Occipital lobe (tissue), 3 donors: ENCODE measurements at places on chromosomes 1 and 21. TPM values are rescaled to one million over a fixed set of nuclear protein-coding genes. Genes with fewer than 3 reads are reported as not detected.

Gene SPATA45
- not detected for total RNA-seq

Gene KIF17
- total RNA-seq: 4.4 TPM

Gene TMEM59
- 122 TPM for total RNA-seq

Gene DHRS3
- total RNA-seq: 11.5 TPM

Gene OR6N1
- total RNA-seq: not detected

Gene CDA
- total RNA-seq: not detected

Gene PTPRF
- total RNA-seq: 37.6 TPM

Gene MYBPHL
- not detected for total RNA-seq

Gene CA6
- total RNA-seq: not detected

Gene UCHL5
- total RNA-seq: 53.0 TPM

DNA sequence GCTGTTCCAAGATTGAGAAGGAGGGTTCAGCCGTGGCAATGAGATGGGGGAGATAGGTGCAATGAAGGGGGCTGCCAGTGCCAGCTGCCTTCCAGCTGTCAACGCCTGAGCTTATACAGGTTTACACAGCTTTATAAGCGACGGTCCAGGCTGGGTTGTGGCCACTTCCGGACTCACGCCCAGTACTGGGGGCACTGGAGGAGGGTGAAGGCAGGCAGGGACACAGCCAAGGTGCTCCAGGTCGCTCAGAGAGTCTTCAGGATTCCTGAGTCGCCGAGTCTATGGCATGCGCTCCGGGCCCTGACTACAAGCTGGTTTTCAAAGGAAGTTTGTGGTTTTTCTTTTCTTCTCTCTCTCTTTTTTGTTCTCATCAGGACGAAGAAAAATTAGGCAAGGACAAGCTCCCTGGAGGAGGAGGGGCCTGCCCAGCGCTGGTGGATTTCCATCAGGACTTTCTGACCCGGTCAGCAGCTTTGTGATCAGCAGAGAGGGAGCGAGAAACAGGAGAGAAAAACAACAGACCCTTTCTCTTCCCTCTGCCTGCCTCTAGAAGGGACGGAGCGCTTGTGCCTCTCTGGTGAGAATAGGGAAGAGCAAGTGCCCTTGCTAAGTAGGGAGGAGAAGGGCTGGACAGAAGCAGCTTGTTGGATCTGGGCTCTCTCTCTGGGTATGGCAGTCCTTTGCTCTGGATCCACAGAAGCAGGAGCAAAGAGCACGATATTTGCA lies at the start of gene MINDY1:
TSS of gene MINDY1 (minus strand) at position 576 of the 726 bp plus-strand sequence. CDS start 4,285 bp downstream, outside the sequence.
- DNase-seq: peak; percentile 80

- no peak for DNase-seq
Observed at GRCh38 chr1:182682898-182683501, 1.4 kb downstream of the RGS8 start.

- DNase-seq: no peak
Observed at GRCh38 chr1:57204091-57204490, 219.8 kb downstream of the DAB1 start.

GRCh38 chr1:233025157-233025556 lies 74.7 kb downstream of the NTPCR start:
- no peak for DNase-seq

DNA sequence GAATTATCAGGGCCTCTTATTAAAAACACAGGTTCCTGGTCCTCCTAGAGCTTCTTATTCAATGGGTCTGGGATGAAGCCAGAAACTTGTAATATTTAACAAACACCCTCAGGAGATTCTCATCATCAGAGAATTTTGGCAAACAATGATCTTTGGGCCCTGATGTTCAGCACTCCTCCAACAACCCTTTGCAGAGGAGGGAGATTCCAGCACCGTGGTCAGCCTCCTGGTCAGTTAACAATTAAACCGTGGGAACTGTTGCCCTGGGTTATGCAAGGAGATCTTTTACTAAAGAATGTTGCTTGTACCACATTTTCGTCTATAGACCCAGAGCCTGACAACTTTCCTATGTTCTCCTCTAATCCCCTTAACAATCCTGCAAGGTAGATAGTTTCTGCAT lies 294.4 kb downstream of the PLPP3 start:
- DNase-seq: no peak

DNA sequence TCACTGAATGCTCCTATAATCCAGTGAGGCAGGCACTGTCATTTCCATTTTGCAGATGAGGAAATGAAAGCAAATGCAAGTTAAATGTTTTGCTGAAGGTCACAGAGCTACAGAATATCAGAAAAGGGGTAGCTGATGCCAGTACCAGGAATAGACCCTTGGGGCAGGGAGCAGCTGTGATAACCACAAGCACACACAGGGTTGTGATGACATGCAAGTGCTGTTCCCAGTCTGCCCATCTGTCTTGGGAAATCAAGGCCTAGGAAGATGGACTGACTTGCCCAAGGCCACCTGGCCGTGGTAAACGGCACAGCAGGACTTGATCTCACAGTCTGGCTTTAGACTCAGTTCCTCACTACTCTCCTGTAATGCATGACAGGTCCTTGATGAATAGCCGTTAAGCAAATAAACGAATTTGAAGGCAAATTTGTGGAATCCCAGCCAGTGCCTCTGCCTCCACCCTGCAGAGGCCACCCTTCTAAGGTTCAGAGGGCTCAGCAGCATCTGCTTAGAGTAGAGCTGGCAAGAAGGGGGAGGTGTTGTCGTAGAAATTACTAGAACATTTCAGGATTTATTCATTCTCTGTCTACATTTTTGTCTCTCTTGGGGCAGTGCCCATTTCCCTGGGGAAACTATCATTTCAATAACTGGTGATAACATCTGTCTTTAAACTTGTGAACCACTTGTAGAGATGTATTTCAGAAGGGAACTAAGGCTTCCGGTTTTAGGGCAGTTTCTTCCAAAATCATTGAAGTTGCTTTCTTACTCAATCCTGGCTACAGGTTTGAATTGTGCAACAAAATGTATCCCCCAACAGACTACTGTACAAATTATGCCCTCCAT lies 53.2 kb upstream of the MRPS6 start:
- DNase-seq: no peak

DNA sequence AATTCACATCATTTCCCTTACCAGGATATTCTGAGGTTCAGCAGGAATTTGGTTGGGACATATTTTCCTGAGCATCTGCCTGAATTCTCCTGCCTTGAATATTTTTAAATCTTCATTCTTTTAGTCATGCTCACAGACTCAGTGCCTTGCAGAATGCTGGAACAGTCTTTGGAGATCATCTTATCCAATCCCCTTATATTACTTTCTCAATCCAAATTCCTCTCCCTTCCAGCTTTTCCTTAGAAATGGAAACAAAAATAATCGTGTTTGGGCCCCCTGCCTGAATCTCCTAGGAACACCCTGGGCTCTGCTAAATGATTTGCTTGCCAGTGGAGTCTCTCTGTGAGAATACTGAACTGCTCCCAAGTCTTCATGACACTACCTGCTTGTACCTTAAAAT lies 38.4 kb downstream of the LHX8 start:
- DNase-seq: no peak

GRCh38 chr1:2391931-2392509 lies 379 bp downstream of the RER1 start:
- no peak for DNase-seq

DNA sequence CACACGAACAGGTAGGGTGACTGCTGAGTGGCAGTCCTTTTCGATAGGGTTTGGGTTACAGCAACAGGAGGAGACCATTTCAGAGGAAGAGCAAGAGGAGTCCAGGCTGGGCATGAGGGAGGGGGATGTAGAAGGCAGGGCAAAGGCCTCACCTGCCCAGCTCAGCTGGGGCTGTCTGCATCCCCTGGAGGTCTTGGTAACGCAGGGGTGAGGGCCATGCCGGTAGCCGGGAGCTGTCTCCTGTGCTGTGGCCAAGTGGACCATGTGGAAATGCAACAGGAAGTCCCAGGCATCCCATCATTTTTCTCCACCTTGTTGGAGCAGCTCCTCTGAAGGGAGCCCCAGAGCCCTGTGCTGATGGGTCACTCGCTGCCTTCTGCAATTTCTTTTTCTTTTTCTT lies 105.4 kb upstream of the C1orf174 start:
- no peak for DNase-seq

GRCh38 chr1:234957330-234958065 lies 171.1 kb downstream of the TOMM20 start:
- no peak for DNase-seq

- no peak for DNase-seq
Observed at GRCh38 chr1:84889437-84889836, 3.6 kb downstream of the LPAR3 start.

- no peak for DNase-seq
Observed at GRCh38 chr1:55474168-55474786, 259.1 kb upstream of the USP24 start.

DNA sequence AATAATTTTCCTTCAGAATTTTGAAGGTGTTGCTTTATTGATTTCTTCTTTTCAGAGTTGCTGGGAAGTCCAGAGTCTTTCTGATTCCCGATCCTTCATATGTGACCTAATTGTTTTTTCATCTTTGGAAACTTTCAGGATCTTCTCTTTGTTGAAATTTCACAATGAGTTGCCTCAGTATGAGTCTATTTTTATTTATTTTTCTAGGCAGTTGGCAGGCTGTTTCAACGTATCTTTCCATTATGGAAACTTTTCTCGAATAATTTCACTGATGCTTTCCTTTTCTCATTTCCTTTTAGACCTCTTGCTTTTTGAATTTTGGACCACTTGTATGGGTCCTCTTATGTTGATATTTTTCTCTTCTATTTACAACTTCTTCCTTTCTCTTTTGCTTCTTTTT lies 354.3 kb downstream of the TGFB2 start:
- no peak for DNase-seq

GRCh38 chr1:61420909-61421835 lies 303.8 kb downstream of the TM2D1 start:
- no peak for DNase-seq

- DNase-seq: no peak
Observed at GRCh38 chr1:174799136-174799479, 200.6 kb upstream of the CACYBP start.

- no peak for DNase-seq
Observed at GRCh38 chr1:204025917-204026707, 46.8 kb upstream of the SOX13 start.

- no peak for DNase-seq
Observed at GRCh38 chr1:8698937-8699447, 118.4 kb downstream of the RERE start.

DNA sequence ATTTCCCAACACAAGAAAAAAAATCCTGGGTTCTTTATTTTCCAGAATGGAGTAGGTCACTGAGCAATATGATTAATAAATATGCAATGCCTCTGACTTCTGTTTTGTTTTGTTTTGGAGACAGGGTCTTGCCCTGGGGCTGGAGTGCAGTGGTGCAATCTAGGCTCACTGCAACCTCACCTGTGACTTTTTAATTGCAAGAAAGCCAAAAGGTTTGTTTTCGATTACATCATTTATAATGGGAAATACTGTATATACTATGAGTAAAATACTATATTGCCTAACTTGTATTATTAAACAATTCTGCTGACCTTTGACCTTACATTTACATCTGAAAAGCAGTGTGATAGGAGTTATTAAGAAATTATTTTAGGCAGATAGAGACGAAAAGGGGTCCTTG lies 11.6 kb upstream of the CD46 start:
- DNase-seq: no peak

- DNase-seq: no peak
Observed at GRCh38 chr1:220045356-220046051, 801 bp downstream of the EPRS1 start.

DNA sequence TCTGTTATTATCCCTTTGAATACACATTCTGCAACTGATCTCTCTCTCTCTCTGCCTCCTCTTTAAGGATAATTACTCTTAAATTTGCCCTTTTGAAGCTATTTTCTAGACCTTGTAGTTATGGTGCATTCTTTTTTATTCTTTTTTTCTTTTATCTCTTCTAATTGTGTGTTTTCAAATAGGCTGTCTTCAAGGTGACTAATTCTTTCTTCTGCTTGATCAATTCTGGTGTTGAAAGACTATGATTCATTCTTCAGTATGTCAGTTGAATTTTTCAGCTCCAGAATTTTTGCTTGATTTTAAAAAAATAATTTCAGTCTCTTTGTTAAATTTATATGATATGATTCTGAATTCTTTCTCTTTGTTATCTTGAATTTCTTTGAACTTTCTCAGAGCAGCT lies 95.6 kb upstream of the GPR52 start:
- DNase-seq: no peak

DNA sequence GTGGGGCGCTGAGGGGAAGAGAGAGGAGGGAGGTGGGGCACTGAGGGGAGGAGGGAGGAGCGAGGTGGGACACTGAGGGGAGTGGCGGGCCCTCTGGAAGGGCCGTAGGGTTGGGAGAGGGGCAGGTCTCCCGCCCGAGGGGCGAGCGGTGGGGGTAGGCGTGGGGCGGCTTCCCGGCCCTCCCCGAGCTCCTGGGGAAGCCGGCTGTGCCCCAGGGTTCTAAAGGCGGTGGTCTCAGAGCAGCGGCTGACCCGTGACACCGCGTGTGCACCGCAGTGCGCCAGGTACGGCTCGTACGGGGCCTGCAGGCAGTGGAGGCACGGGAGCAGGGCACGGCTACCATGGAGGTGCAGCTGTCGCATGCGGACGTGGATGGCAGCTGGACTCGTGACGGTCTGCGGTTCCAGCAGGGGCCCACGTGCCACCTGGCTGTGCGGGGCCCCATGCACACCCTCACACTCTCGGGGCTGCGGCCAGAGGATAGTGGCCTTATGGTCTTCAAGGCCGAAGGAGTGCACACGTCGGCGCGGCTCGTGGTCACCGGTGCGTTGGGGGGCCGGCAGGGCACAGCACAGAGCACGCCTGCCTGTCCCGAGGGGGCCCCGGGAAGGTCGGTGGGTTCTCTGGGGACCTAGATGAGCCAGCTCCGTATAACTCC lies 68.5 kb downstream of the OBSCN start:
- DNase-seq: no peak

DNA sequence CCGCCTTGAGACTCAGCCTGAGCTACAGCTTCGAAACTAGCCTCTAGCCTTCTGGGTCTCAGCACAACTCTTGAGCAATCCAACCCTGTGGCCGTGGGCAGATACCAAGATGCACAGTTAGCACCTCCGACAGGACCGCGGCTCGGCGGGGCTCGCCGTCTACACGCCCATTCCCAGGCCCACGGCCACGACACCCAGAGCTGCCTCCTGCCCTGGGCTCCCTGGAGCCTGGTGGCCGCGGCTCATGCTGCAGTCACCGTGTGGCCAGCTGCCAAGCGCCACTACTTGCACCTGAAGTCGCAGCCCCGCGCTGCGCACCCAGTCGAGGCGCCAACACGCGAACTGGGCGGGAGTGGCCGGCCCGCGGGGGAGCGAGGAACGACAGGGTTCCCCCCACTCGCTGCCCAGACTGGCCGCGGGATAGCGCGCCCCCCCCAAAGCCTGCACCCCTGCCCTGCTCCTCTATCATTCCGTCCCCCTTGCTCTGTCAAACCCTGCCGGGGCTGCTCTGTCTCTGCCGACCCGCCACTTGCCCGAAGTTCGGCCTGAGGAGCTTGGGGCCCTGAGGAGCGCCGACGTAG lies 729 bp upstream of the CDCA8 start:
- DNase-seq: no peak
